ENCODE measurements at places on chromosomes 5 and 9.

- DNase-seq, result no peak
Observed at GRCh38 chr5:172303572-172304335, 20.2 kb upstream of the UBTD2 start.

GRCh38 chr5:113678924-113679575 is 165.6 kb downstream of the YTHDC2 start:
- peak; percentile 72 for DNase-seq

- no peak for DNase-seq
Observed at GRCh38 chr9:89974582-89974981, 369.8 kb downstream of the GADD45G start.

GRCh38 chr9:31519826-31520225 is 864.6 kb upstream of the ACO1 start:
- no peak for DNase-seq

DNA sequence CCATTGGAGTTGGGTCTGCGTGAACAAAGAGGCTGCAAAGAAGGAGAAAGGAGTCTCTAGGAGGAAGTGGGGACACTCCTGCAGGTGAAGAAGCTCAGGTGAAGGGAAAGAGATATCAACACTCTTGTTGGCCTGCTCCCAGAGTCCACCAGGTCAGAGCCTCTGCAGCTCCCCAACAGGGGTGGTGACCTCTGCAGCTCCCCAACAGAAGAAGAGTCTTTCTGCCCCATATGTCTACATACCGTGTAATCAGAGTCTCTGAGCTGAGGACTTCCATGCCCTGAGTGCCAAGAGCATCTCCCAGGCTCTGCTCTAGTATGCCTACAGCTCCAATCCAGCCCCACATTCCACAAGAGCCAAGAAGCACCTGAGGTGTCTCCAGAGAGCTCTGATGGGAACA is 67.4 kb upstream of the TRPC7 start:
- DNase-seq, result no peak

DNA sequence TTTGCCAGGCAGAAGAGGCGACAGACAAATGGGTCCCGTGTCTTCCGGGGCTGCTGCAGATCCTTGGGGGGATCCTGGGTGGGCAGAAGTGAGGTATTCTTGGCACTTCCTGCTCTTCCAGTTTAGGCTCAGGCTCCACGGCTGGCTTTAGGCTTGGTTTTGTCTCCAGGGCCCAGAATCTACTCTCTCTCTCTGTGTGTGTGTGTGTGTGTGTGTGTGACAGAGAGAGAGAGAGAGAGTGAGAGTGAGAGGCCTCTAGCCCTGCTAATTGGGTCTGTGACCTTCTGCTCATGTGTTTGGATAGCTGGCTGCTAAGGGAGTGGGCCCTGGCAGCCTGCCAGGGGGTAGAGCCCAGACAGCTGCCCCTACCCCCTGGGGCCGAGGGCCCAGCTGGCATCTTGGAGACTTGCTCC is 39.3 kb downstream of the CRB2 start:
- DNase-seq, result peak; percentile 59

DNA sequence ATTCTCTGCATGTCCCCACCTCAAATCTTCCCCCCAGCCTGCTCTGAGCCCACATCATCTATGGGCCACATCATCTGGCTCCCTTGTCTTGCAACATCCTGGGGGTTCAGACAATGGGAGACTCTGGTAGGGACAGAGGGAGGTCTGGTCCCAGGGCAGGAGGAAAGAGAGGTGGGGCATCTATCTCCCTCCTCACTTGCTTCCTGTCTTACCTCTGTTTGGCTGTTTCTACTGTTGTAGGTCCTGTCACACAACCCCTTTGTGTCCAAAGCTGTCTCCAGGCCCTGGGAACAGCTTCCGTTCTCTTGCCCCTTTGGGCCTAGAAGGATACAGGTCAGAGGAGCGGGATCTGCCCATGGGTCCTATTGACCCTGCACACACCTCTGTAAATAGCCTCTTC is 227.2 kb downstream of the NSG2 start:
- no peak for DNase-seq

DNA sequence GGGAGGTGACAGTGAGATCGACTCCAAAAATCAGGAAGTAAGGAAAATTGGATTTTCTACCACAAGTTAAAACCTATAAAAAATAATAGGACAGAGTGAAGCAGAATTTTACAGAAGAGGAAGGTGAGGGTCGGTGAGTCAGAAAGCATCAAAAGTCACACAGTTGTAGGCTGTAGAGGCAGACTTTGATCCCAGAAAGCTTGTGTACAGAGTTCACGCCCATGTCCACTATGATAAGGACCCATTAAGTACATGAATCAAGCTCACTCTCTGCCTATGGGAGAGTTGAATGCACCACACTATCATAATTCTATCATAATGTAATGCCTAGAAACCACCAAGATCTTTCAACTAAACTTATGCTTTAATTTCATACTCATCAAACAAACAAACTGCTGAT is 291.2 kb downstream of the PRELID2 start:
- DNase-seq, result peak; percentile 77

DNA sequence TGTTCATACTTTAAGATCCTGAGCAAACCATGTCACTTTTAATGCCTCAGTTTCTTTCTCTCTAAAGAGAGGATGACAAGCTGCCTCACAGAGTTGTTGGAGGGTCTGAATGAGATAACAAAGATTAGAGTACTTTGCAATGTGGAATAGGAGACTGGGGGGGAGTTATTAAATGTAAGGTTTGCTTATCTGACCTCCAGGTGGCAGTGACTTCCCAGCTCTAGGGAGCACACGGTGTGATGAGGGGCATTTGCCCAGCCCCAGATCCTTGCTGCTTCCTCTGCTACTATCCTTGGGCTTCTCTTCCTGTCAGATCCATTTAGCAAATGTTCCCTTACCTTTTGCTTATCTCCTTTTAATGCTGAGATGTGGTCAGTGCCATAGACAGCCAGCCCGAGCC is 30.7 kb downstream of the ENHO start:
- no peak for DNase-seq

GRCh38 chr5:32317041-32317440 is 4.3 kb upstream of the MTMR12 start:
- DNase-seq, result no peak

DNA sequence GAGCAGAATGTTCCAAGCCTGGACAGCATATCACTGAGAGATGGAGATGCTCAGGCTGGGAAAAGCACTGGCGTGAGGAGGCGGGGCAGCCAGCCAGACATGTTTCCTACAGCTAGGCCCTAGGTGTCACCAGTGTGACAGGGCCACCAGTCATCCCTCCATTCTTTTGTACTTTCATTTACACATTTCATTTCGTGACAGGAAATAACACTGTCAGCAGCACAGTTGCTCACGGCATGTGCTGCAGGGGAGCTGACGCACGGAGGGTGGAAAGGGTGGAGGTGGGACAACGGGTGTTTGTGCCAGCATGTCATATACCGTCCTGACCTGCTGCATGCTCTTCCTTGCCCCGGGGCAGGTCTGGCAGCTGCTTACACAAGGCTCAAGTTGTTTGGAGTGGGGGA is 14.8 kb upstream of the CEMIP2 start:
- DNase-seq, result peak; percentile 80

DNA sequence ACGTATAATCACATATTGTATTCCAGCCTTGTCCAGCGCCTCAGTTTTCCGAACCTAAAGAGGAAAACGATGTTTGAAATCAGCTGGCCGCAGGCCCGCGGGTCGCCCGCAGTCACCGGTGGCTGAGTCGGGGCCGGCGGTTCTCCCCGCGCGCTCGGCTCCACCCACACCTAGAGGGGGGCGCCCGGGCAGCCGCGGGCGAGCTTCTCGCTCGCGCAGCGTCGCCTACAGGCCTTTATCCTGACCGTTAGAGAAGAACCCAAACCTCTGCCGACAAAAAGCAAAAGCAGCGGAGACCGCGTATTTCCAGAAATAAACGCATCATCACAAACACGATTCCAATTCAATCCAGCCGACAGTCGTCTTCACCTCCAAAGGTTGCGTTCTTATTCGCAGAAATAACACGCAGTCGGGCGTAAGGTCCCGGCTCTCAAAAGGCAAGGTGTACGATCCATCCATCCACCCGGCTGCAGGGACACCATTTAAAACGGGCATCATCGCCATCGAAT is 725 bp upstream of the NIPBL start:
- DNase-seq, result peak; percentile 94

GRCh38 chr9:91807643-91808246 is 142.3 kb downstream of the ROR2 start:
- DNase-seq, result no peak

- no peak for DNase-seq
Observed at GRCh38 chr5:172488221-172488620, 33.9 kb upstream of the SH3PXD2B start.

- no peak for DNase-seq
Observed at GRCh38 chr9:74543145-74543544, 46.0 kb downstream of the RORB start.

- DNase-seq, result peak; percentile 30
Observed at GRCh38 chr5:28165096-28165495, 1126.7 kb upstream of the CDH9 start.

DNA sequence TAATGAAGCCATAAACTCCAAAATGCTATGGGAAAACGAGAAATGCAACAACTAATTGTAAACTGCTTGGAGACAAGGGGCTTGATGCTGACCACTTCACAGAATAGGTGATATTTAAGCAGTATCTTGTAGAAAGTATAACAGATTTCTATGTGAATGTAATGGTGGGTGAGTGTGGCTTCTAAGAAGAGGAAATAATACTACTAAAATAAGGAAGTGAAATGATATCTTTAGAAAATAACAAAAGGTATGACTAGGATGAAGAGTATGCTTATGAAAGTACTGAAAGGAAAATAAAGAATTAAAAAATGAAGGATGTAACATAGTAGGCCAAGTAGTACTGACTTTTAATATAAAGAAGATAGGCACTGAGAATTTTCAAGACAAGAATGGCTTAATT is 94.2 kb downstream of the AGTPBP1 start:
- no peak for DNase-seq

GRCh38 chr9:26462751-26463150 is 429.9 kb downstream of the CAAP1 start:
- peak; percentile 6 for DNase-seq

DNA sequence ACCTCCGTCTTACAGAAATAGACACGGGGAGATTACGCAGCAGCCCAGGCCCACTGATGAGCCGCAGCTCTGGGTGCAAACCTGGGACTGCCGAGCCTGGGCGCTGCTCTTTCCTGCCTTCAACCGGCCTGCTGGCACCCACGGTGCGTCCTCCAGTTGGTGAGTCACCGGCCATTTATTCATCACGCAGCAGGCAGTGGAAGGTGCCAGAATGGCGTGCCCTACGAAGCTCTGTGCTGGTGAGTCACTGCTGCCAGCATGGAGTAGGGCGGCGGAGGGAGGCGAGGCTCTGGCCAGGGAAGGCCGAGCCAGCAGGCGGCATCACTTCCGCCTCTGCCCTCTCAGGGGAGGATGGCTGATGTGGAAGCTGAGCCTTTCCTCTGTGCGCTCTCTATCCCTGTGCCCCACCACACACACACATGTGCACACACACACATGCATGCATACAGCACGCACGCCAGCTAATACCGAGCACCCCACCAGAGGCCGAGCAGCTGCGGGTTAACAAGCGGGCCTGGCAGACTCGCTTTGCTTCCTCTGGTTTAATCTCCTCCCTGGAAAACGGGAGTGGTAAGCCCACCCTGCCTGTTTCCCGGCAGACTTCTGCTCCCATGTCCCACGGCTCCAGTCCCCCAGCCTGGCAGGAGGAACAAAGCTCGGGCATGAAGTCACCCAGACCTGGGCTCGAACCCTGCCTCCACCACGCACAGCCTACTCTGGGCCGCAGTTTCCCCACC is 39.2 kb downstream of the OLFM1 start:
- no peak for DNase-seq

DNA sequence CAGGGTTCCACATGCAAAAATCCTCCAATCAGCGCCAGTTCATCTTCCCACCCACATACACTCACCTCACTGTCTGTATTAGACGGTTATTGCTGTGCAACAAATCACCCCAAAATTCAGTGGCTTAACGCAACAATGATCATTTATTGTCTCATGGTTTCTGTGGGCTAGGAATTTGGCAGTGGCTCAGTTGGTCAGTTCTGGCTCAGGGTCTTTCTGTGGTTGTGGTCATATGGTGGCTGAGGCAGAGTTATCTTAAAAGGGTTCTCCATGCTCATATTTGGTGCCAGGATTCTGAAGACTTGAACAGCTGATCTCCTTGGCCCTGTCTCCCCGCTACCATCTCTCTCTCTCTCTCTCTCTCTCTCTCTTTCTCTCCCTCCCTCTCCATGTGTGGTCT is 12.9 kb downstream of the ZNF618 start:
- DNase-seq, result no peak

DNA sequence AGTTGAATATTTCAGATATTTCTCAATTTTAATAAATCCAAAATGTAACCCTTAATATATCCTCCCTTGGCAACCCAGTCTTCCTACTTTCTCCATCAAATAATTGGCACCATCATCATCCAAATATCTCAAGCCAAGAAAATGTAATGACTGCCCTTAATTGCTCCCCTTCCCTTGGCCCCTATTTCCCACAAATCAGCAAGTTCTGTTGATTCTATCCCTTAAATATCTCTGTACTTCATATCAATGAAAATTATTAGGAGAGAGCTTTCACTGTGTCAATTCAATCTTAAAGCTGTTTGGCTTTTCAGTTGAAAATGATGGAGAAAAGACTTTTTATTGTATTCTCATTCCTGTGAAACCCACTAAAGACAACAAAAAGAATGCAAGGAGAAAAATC is 349.8 kb downstream of the HINT1 start:
- no peak for DNase-seq

DNA sequence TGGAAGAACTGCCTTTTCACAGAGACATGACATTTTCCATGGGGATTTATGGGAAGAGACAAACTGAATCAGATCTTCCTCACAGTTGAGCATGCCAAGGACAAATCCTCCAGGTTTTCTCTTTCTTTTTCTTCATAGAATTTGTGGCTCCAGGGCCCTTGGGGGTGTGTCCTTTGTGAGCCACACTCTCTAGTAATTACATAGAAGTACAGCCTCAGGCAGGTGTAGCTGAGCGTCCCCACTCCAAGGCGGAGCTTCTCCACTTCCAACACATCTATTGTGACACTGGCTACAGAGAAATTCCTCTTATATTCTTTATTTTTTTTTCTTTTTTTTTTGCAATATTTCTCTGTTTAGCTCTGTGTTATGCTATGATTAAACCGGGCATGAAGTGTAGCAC is 420.5 kb upstream of the CD180 start:
- DNase-seq, result no peak

GRCh38 chr9:23830929-23831730 is 5.1 kb upstream of the ELAVL2 start:
- no peak for DNase-seq

DNA sequence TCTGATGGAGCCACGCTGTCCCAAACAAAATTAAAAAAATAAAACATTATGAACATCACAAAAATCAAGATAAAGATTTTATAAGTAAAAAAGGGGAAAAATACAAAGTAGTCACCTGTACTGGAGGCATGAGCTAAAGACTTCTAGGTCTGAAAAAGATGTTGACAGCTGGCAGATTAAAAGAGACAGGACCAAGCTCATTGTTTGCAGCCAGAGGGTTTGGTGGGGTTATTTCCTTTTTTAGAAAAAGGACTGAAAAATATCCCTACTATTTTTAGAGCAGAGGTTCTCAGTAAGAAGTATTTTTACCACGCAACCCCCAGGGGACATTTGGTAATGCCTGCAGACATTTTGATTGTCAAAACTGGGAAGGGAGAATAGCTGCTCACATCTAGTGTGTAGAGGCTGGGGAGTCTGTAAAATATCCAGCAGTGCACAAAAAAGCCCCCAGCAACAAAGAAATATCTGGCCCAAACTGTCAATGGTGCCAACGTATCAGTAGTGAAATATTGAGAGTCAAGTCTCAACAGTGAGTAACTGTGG is 353.4 kb downstream of the TLE1 start:
- DNase-seq, result no peak
